ENCODE measurements at places on chromosomes 12 and 14.

GRCh38 chr14:57785058-57785457, 80.8 kb downstream of the SLC35F4 start:
- no peak for DNase-seq

DNA sequence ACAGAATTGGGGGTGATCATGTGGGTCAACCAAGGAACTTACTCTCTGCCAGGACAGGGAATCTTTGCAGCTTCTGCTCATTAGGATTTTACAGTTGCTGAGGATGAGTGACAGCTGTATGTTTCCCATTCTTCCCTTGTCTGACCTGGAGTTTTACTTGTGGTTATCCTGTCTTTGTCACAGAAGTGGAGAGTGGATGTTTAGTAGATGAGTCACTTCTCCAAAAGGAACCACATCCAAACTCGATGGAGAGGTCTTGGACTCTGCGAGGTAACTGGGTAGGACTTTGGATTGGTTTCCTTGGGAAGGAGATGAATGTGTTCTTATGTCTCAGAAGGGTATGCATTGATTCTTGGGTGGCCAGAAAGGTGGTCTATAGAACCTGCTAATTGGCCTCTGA, 53.8 kb upstream of the USP44 start:
- DNase-seq: peak; percentile 81

GRCh38 chr12:53806721-53807120, 54.9 kb upstream of the CISTR start:
- peak; percentile 36 for DNase-seq

DNA sequence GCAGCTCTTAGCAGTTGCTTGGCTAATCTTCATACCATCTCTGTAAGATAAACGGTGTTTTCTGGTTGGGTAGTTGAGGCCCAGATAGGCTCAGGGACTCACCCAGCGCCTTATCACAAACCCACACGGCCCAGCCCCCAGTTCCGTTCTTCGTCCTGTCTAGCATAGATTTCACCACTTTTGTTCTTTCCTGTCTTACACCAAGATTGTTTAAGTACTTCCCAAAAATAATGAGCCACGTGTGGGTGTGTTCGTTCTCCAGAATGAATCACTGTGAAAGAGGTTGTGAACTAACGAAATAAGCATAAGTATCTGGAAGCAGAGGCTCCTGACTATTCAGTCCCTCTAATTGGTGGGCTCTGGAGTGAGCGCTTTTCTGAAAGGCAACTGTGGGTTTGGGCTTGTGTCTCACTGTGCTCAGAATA, 21.4 kb downstream of the ACVR1B start:
- DNase-seq: peak; percentile 80

- peak; percentile 7 for DNase-seq
These were observed 35.6 kb downstream of the UBE3B start for GRCh38 chr12:109513051-109513450.

GRCh38 chr14:35430459-35431199, 26.1 kb upstream of the NFKBIA start:
- DNase-seq: no peak

DNA sequence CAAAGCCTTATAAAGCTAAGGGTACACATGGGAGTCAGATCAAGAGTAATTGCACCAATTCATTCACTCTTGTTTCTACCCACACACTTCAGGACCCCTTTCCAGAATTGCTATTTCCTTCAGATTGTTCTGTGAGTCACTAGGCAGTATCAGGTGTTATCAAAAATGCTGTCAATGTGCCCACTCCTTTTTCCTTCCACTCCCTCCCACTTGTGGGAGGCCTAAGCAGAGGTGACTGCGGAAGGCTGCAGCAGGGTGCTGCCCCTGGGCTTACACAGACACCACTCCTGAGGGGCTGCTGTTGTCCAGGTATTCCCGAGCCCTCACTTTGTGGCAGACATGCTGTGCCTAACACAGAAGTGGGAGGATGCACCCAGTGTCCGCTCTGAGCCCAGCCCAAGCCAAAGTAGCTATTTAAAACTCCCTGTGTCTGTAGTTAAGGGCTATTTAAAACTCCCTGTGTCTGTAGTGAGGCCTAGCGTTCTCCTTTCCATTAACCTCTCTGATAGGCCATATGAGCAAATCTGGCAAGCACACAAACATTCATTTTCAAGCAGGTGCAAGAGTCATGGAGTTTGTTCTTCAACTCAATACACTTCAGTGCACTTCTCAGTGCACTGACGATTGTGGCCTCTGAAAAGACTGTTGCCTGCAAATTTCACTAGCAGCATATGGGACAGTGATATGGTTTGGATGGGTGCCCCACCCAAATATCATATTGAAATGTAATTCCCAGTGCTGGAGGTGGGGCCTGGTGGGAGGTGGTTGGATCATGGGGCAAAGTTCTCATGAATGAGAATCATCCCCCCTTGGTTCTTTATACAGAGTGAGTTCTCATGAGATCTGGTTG, 117.8 kb downstream of the PHLDA1 start:
- DNase-seq: peak; percentile 54

GRCh38 chr14:99257673-99258221, 14.2 kb downstream of the BCL11B start:
- no peak for DNase-seq

DNA sequence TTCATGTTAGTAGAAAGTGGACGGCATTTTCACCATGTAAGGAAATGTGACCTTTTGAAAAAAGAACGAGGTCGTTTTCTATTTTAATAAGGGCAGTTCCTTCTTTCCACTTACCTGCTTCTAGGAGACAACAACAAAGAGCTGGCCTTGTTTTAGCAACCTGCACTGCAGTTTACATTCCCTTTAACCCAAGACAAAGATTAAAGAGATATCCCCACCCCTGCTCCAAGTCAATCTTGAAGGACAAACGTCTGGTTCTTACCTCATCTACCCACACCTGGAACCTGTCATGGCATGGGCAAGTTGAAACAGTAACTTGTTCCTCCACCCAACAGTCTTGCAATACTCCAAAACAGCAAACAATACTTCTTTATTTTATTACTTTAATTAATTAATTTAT, 32.7 kb downstream of the ZCCHC8 start:
- DNase-seq: no peak

DNA sequence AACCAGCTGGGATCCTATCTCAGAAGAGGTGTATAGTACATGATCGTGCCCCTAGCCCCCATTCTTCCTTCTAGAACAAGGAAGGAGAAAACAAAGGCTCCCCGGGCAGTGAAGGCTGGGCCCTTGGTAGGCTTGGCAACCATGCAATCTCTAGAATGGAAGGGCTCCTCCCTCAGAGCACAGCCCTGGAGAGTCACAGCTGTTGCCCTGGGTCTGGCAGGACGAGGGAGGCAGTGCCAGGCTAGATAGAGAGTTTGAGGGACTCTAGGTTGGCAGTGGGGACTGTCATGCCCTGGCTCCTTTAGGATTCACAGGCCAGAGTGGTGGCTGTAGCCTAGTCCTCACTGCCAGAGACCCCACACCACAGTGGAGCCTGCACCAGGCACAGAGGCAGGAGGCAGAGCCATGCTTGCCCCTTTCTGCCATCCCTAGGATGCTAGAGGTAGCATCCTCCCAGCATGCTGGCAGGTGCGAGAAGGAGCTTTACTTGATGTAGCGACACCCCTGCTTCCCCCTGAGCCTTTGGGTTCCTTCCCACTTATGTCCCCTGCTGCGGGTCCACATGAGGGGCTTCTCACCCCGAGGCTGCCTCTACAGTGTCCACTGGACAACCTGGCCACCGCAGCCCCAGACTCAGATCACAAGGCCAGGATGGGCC, 33.4 kb upstream of the CIPC start:
- no peak for DNase-seq

DNA sequence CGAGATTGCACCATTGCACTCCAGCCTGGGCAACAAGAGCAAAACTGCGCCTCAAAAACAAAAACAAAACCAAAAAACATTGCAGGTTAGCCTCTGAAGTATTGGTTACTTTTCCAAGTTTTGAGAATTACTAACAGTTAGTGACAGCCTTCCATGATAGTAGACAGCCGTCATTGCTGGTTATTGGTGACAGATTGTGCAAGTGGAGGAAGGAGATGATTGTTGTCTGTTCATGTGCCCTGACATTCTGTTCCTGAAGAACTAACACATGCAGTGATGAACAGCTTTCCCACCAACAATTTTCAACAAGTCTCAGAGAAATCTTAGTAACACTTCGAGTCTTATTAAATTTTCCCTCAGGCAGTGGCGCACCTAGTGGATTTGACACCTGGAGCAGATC, 89.3 kb upstream of the NAP1L1 start:
- no peak for DNase-seq

- DNase-seq: no peak
These were observed 676 bp downstream of the MRPL42 start for GRCh38 chr12:93468008-93468371.

GRCh38 chr12:26157001-26157400, 32.2 kb upstream of the BHLHE41 start:
- no peak for DNase-seq

GRCh38 chr12:12387501-12387900, 30.6 kb downstream of the BORCS5 start:
- peak; percentile 75 for DNase-seq

- peak; percentile 71 for DNase-seq
These were observed 14.7 kb downstream of the ITGA5 start for GRCh38 chr12:54404061-54405004.

- DNase-seq: no peak
These were observed 736.5 kb upstream of the LMO3 start for GRCh38 chr12:17342381-17342961.

DNA sequence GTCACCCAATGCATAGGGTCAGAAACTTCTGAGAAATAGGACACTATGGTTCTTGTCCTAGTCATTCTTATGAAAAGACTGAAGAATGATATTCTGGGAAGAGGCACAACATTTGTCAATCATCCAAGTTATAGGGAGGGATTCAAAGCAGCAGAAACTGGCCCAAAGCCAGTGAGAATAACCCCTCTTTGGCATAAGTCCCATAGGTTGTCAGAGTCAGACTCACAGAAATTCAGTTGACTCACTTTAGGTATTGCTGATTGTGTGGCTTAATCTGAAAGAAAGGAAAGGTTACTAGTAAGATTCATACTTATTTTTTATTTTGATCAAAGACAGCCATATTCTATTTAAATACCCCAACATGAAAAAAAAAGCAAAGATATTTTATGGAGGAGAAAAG, 151.0 kb downstream of the SRGAP1 start:
- DNase-seq: peak; percentile 20

DNA sequence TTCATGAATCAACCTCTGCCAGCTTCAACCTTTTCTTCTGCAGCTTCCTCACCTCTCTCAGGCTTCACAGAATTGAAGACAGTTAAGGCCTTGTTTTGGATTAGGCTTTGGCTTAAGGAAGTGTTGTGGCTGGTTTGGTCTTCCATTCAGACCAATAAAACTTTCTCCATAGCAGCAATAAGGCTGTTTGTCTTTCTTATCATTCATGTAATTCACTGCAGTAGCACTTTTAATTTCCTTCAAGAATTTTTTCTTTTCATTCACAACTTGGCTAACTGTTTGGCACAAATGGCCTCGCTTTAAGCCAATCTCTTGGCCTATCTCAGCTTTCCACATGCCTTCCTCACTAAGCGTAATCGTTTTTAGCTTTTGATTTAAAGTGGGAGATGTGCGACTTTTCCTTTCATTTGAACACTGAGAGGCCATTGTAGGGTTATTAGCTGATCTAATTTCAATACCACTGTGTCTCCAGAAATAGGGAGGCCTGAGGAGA, 229.5 kb downstream of the IPO8 start:
- DNase-seq: no peak

DNA sequence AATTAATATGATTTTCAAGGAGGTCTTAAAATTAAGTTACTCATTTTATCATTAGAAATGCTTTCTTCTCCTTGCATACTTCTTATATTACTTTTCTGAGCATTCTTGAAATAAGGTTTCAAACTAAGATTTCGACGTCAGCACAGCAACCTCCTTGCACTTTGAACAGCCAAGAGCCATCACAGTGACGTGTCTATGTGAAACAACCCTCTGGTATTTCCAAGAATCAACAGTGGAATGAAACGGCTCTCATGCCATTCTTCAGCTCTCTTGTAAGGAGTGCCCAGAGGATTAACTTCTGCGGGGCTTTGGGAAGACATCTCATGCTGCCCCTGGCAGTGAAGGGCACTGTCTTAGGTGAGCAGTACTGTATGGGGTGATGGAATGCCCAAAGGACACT, 109.2 kb downstream of the EFCAB11 start:
- peak; percentile 96 for DNase-seq

GRCh38 chr12:50251619-50252252, 31.6 kb downstream of the LIMA1 start:
- peak; percentile 50 for DNase-seq

GRCh38 chr14:63478010-63478409, 65.2 kb downstream of the PPP2R5E start:
- no peak for DNase-seq

DNA sequence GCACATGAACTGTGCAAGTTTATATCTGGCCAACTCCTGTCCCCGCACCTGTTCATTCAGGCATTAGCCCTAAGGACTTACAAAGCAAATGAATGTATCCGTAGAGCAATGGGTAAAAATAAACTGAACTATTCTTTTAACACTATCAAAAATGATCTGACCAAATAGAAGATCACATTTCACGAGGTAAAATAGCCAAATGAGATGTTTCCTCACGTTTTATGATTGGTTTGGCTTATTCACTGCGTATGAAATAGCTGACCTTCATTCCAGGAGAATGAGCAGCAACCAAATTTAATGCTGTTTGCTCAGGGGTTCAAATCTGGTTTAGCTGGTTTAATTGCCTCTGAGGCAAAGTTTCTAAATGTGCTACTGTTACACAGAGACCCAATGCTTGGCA, 216.0 kb upstream of the EEA1 start:
- DNase-seq: no peak

- DNase-seq: no peak
These were observed 2.4 kb upstream of the ADCY4 start for GRCh38 chr14:24337144-24337823.

DNA sequence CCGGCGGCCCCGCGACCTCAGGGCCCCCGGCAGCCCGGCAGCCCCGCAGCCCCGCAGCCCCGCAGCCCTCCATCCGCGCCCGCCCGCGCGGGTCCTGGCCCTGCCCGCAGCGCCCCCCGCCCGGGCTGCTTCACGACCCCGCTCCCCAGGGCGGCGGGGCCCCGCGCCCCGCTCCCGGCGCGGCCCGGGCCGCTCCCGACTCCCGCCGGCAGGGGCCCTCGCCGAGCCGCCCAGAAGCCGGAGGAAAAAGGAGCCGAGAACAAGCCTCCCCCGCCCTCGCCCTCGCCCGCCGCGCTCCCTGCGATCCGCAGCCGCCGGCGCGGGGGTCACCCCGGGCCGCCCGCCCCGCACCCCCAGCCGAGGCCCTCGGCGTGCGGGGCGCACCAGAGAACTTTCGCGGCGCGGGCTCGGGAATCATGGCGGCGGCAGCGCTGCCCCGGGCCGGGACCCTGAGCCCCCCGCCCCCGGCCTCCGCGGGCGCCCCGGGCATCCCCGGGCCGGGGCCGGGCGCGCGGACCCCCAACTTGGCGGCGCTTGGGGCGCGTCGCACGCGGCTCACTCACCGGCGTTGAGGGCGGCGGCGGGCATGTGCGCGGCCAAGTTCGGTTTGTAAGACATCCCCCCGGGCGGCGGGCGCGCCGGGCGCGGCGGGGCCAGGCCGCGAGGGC, 521 bp downstream of the CDK2AP1 start:
- DNase-seq: peak; percentile 52

DNA sequence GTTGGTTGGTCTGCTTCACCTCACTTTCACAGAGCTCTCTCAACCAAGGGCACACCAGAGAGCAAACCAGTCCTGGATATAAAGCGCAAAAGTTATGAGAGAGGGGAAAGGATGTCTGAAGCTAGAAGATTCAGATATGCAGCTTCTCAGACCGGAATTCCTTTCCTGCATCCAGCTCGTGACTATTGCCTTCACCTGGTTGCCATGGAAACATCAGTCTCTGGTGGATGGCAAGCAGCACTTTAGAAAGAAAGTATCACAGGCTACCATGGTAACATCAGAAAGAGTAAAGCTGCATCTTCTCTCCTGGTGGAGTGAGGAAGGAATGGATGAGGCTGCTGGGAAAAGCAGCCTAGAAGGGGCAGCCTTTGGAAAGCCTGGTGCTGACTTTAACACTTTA, 13.7 kb downstream of the REM2 start:
- DNase-seq: no peak

Measured in fibroblast of lung (primary cell).